Stimulated activated CD4-positive, alpha-beta T cell treated with anti-CD3 and anti-CD28 coated beads, Interleukin-1b, Interleukin-23, amount 100 ng/mL, for 1 hour (primary cell): ENCODE measurements at places on chromosomes 4 and X.

DNA sequence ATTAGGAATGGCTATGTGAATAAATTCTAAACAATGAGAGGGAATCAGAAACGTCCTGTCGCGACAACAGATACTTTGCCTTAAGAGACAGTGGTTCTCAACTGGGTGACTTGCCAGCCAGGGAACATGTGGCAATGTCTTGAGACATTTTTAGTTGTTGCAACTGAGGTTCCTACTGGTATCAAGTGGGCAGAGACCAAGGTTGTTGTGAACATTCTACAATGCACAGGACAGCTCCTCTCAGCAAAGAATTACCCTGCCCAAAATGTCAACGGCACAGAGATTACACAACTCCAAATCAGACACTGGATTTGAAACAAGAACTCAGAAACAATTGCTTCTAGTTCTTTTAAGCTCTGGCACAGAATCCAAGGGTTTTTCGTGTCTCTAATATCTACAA, 128.6 kb downstream of the ARHGAP6 start:
- no peak for DNase-seq

- DNase-seq, result no peak
Observed at GRCh38 chrX:47629419-47630200, at the start of gene CFP. Gene CFP, minus strand, starts transcription at chrX:47629930. Its CDS starts 86 bp downstream, at chrX:47629844.

DNA sequence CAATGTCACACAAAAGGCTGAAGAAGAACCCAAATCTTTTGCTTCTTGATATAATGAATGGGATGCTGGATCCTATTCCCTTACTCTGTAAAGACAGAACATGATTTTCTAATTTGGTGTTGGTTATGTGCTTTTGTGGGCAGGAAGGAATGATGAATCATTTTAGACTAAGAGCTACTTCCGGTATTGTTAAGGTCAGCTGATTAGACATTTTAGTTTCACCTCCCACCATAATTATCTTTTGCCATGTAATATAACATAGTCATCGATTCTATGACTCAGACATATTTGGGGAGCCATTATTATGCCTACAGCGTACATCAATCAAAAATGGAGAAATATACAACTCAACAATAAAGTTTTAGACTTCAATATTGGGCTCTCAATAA, 265.3 kb downstream of the ZNF674 start:
- DNase-seq, result no peak

DNA sequence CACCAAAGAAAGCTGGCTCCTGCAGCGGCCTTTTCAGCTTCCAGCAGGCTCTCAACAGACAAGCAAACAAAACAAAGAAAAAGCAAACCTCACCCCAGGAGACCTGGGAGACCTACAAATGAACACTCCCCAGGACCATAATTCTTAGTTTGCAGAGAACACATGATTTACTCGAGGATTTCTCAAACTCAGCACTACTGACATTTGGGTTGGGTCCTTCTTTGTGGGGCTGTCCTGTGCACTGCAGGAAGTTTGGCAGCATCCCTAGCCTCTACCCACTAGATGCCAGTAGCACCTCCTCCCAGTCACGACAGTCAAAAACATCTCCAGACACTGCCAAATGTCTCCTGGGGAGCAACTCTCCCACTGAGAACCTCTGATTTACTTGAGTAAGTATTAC, 21.9 kb downstream of the APOO start:
- no peak for DNase-seq

GRCh38 chrX:143733866-143734265, 13.3 kb upstream of the SPANXN2 start:
- no peak for DNase-seq

DNA sequence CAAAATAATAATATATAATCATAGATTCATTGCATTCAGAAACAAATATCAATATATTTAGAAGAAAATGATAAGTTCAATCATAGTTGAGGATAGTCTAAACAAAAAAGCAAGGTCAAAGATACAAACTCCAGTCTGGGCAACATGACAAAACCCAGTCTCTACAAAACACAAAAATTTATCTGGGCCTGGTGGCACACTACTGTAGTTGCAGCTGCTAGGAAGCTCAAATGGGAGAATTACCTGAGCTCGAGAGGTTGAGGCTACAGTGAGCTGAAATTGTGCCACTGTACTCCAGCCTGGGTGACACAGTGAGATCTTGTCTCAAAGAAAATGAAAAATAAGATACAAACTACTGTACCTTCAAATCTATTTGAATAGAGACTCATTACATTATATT, 52.7 kb upstream of the ANXA10 start:
- no peak for DNase-seq

GRCh38 chrX:23841847-23842522, 59.0 kb downstream of the SAT1 start:
- no peak for DNase-seq

DNA sequence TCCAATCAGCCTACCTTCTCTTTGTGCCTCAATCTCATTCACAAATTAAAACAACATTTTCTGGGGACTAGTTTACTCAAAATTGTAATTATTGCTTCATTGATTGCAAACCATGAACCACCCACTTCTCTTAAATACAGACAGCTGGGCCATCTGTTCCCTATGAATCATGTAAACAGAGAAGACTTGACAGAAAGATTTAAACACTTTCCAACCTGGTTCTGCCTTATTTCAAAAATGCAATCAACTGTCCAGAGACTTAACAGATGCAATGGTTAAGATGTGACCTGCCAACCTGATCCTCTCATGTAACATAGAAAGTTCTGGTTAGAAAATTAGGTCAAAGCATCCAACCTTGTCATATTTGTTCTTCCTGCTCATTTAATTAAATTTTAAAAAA, 20.8 kb upstream of the SERTM2 start:
- DNase-seq, result no peak
